ENCODE measurements at places on chromosomes 12 and 14. TPM values are rescaled to one million over a fixed set of nuclear protein-coding genes. Genes with fewer than 3 reads are reported as not detected.

The RASSF3 gene
- total RNA-seq = 11.0 TPM

The BDKRB2 gene
- total RNA-seq = 80.9 TPM

The FOXG1 gene
- total RNA-seq = 0.79 TPM

The MYF5 gene
- not detected for total RNA-seq

The KLRB1 gene
- total RNA-seq = not detected
